ENCODE measurements at places on chromosomes 4 and X. TPM values are rescaled to one million over a fixed set of nuclear protein-coding genes. Genes with fewer than 3 reads are reported as not detected.

KIT gene
- not detected for total RNA-seq

NDP gene
- not detected for total RNA-seq

FGF16 gene
- total RNA-seq = not detected

DNA sequence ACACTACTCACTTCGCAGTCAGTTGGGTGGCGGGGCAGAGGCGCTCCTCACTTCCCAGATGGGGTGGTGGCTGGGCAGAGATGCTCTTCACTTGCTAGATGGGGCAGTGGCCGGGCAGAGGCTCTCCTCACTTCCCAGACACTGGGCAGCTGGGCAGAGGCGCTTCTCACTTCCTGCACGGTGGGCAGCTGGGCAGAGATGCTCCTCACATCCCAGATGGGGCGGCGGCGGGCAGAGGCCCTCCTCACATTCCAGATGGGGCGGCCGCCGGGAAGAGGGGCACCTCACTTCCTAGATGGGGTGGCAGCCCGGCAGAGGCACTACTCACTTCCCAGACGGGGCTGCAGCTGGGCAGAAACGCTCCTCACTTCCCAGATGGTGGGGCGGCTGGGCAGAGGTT is 199.8 kb downstream of the RTL9 start:
- H3K27me3 ChIP-seq = no peaks in the 10 kb centered on the region
- H3K36me3 ChIP-seq = no peaks in the 10 kb centered on the region
- H3K4me3 ChIP-seq = no peak overlapping the region
- no peak for DNase-seq
- no peaks in the 10 kb centered on the region for H3K4me1 ChIP-seq
- H3K27ac ChIP-seq = no peak overlapping the region

- no peak overlapping the region for H3K4me3 ChIP-seq
- H3K27ac ChIP-seq = no peak overlapping the region
- no peaks in the 10 kb centered on the region for H3K36me3 ChIP-seq
- H3K4me1 ChIP-seq = peaks cover 5% of the 10 kb centered on the region
These were observed 163.2 kb upstream of the FAM9B start for GRCh38 chrX:9196961-9197640.

DNA sequence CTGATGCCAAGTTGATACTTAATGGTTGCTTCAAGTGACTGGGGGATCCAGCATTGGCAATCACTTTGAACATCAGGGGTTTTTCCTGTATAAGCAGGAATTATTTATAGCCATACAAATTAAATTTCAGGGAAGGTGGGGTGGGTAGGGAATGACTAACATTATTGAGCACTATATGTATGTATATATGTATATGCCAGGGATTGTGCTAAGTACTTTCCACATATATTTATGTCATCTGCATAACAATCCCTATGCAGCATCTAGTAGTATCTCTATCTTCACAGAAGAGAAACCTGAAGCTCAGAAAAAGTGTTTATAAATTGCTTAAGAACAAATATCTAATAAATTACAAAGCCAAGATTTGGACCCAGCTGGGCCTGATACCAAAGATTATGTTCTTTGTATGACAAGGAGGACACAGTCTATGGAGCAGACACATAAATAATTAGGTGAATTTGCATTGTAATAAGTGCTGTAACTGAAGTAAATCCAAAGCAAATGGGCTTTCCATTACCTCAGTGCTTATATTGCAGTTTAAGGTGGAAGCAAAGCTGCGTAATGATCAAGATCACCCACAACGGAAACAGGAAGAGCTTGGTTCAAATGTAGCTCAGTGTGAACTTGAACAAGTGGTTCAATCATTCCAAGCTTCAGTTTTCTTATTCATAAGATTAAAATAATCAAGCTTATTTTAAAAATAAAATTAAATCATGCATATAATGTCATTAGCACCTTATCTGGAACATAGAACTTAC is 18.9 kb upstream of the RASGEF1B start:
- no peak overlapping the region for H3K4me3 ChIP-seq
- H3K27ac ChIP-seq = peak overlapping the region; percentile 24
- no peaks in the 10 kb centered on the region for H3K27me3 ChIP-seq

DNA sequence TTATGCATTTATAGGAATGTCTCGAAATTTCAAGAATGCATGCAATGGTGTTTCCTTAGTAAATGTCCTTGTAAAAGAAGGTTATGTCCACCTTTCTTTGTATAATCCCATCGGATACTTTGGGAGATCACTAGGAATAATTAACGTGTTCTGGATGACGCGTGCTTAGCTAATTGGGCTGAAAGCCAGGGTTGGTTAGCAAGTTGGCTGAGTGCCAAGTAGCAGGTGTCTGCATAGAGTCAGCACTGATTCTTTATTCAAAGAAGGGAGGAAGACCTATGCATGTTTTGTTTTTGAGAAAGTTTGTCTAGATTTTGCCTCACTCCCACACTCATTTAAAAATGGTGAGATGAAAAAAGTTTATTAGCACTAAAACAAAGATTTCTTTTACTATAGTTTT is 144.6 kb downstream of the SOX3 start:
- no peak overlapping the region for H3K27ac ChIP-seq
- DNase-seq = no peak
- no peaks in the 10 kb centered on the region for H3K4me1 ChIP-seq
- H3K36me3 ChIP-seq = no peaks in the 10 kb centered on the region

DNA sequence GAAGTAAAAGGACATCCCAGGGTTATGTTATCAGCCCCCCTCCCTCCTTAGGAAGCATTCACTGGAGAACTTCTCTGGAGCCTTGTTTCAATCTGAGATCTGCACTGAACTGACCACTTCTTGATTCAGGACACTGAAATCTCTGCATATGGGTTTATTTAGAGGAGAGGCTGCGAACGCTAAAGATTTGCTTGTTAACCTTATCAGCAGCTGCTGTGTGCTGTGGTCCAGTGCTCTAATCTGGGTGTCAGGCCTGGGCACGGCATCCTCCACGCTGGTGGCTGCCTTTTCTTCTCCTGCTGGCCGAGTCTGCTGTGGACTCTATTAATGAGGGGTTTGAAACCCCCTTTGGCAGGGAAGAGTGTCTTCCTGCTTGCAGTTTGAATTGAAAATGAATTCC is 1094.7 kb upstream of the TENM3 start:
- no peaks in the 10 kb centered on the region for H3K4me1 ChIP-seq
- H3K4me3 ChIP-seq = no peak overlapping the region
- no peak overlapping the region for H3K27ac ChIP-seq
- no peak for DNase-seq

DNA sequence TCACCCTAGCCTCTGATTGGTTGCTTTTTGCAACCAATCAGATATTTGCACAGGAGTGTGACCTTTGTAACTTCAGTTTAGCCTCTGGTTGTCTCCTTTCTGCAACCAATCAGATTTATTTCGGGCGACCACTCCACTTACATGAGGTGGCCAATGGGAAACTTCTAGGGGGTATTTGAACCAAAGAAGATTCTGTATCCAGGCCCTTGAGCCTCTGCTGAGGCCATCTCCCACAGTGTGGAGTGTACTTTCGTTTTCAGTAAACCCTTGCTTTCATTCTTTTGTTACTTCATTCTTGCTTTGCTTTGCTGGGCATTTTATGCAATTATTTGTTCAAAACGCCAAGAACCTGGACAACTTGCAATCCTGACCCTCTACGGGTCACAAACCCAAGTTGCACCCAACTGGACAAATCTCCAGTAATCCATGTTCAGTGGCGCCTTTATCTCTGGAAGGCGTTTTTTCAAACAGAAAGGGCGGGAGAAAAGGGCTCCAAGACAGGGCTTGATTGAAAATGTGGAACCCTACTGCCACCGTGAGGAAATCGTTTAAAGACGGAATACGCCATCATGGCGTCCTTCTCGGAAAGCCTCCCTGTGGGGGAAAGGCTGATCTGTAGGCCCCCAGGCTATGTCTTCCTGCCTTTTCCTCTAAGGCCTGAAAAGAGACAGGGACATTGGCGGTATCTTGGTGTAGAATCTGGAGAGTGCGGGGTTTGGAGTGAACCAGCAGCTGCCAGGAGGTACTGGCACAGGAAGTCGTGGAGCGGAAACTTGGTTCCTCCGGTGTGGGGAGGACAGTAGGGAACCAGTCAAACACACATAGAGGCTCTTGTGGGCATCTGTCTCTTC is 184.6 kb downstream of the OR13H1 start:
- H3K27me3 ChIP-seq = no peaks in the 10 kb centered on the region
- H3K36me3 ChIP-seq = peaks cover 23% of the 10 kb centered on the region

DNA sequence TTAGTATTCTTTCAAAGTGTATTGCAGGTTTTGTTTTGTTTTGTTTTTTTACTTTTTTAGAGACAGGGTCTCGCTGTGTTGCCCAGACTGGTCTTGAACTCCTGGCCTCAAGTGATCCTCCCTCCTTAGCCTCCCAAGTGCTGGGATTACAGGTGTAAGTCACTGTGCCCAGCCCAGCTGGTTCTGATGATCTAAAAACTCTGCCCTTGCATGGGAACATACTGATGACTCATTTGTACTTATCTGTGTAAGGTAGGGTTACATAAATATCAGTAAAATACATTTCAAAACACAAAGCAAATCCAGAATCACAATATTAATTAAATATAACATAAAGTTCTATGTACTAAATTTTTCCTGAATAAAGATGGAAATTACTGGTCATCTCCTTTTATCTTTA is 7.4 kb upstream of the SLC9B1 start:
- H3K4me3 ChIP-seq = no peak overlapping the region
- peaks cover 14% of the 10 kb centered on the region for H3K36me3 ChIP-seq
- H3K27ac ChIP-seq = no peak overlapping the region
- DNase-seq = no peak

DNA sequence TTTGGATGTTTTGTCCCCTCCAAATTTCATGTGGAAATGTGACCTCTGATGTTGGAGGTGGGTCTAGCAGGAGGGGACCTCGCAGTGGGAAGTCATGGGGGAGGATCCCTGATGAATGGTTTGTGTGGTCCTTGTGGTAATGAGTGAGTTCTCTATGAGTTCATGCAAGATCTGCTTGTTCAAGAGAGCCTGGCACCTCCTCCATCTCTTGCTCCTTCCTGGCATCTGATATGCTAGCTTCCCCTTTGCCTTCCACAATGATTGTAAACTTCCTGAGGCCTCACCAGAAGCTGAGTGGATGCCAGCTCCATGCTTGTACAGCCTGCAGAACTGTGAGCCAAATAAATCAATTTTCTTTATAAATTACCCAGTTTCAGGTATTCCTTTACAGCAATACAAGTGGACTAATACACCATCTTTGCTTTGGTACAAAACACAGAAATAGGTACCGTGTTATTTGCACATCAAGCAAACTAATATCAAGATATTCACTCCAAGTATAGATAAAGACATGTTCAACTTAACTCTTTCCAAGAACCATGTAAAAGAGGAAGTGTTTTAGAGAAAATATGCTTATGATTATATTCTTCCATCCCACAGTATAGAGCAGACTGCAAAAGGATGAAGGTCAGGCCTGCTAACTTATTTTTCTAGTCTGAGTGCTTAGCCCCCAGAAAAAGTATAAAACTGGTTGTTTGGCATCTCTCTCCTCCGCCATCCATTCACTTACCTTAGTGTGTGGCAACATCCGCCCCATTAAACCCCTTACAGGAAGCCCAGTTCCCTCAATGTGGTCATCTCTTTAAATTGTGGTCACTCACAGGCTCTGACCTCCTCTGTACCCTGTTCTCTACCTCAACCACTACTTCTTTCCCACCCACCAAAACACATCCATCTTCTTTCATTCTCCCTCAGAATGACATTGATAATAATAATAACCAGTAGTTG is 6.7 kb downstream of the ARAP2 start:
- H3K27me3 ChIP-seq = no peaks in the 10 kb centered on the region
- H3K27ac ChIP-seq = no peak overlapping the region
- peaks cover 45% of the 10 kb centered on the region for H3K36me3 ChIP-seq
- H3K4me1 ChIP-seq = peaks cover 57% of the 10 kb centered on the region
- H3K4me3 ChIP-seq = no peak overlapping the region

- H3K36me3 ChIP-seq = no peaks in the 10 kb centered on the region
- H3K27ac ChIP-seq = no peak overlapping the region
- peaks cover 13% of the 10 kb centered on the region for H3K4me1 ChIP-seq
- no peaks in the 10 kb centered on the region for H3K27me3 ChIP-seq
- DNase-seq = no peak
These were observed 20.9 kb downstream of the CYBB start for GRCh38 chrX:37800717-37801116.

- H3K27ac ChIP-seq = no peak overlapping the region
- DNase-seq = no peak
- H3K4me1 ChIP-seq = no peaks in the 10 kb centered on the region
- H3K27me3 ChIP-seq = no peaks in the 10 kb centered on the region
- H3K36me3 ChIP-seq = peaks cover 1% of the 10 kb centered on the region
These were observed 61.6 kb upstream of the NAP1L5 start for GRCh38 chr4:88759039-88759894.
